Bronchial epithelial cell (primary cell): ENCODE measurements at places on chromosomes 11 and 22. TPM values are rescaled to one million over a fixed set of nuclear protein-coding genes. Genes with fewer than 3 reads are reported as not detected.
A peak's percentile ranks its signal among the peaks of the same experiment; 100 is the strongest.

DNA sequence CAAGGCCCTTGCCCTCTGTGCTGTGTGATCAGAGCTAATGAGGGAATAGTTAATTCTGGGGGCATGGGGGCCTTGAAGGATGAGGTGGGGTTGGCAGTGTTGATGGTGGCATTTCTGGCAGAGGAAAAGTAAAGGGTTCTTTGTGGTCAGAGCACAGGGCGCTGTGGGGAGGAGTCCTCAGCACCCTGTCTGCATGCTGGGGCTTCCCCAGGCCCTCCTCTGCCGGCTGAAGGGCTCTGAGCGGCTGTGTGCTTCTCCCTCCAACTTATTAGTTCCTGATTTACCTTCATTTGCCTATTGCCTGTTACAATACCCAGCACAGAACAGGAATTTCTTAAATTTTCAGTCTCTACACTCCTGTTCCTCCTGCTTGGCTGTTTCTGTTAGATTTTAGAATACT is 122.8 kb downstream of the HIPK3 start:
- no peak for DNase-seq

DNA sequence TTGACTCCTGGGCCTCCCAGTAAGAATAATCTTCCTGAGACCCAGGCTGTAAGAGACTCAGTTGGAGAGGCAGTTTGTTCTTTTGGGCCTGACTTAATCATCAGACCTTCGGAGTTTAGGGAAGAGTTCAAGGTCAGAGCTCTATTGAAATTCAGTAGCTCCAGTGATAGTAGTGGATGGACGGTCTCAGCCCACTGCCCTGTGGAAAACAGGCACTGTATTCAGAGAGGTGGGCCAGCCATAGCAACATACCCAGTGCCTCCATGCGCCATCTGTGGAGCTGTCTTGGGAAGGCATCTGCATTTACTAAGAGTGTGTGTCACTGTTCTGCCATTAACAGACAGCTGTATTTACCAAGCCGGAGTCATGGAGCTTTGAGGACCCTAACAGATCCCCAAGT is 2.9 kb downstream of the SMARCB1 start:
- DNase-seq: no peak

- no peak for DNase-seq
Observed at GRCh38 chr11:17294033-17294432, 17.5 kb downstream of the NUCB2 start.

DNA sequence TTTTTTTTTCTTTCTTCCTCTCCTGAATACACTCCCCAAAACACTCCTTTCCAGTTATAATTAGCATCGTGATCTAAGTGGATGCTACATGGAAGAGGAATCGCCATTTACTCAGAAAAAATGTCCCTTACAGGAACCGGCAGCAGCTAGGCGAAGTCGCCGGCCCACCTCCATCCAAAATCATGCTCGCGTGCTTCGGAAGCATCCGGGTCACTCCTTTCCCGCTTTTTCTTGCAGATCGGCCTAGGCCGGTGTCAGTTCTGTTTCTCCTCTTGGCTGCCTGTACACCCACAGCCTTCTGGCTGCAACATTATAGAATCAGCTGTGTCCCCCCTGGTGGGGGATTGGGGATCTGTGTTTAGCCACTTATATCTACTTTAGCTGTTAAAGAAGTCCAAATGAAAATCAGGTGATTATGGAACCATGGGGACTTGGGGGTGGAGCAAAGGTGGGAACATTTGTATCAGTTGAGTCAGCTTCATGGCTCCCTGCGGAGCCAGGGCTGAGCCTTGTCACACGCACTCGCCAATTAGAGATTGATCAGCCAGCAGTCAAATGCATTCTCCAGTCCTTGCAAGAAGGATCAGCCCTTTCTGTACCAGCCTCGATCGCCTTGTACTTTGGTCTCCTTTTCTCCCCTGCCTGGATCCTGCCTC is 36.3 kb downstream of the ASRGL1 start:
- no peak for DNase-seq

DNA sequence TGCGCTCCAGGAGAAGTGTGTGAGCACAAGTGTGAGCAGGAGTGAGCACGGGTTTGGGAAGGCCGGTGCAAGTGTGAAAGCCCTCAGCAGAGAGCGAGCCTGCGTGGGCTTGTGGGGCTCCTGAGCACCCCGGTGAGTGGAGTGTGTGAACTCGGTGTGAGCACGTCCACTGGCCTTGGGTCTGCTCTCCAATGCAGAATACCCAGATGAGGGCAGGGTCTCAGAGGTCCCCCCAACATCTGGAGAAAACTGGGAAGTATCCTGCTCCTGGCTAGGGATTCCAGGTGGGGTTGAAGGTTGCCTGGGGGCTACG is 1.2 kb downstream of the ESRRA start:
- no peak for DNase-seq

GRCh38 chr11:69539416-69540117 is 58.1 kb downstream of the LINC01488 start:
- DNase-seq: no peak

GRCh38 chr11:86565388-86565787 is 107.0 kb downstream of the ME3 start:
- no peak for DNase-seq

DNA sequence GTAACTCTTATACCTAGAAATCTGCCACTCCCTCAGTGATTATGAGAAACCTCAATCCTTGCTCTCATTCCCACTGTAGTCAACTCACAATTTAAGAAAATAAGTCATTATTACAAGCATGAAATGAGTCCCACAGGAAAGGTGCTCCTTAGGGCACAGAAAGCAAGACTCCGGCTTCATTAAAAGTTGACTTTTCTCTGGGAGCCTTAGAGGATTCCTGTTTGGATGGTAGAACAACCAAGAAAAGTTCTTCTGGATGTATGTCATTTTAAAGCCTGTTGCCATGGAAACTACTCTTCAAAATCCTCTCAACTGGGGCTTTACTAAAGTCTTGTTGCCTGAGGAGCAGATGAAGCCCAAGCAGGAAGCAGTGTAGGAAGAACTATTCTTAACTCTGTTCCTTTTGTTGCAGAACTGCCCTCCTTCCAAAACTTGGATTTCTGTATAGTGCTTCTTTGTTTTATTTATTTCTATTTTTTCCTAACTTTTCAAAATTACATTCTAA is at the start of gene OR8B8:
OR8B8 (minus strand) TSS at position 51 of the 505 bp plus-strand sequence. CDS start 4,611 bp downstream, outside the sequence.
- DNase-seq: no peak

DNA sequence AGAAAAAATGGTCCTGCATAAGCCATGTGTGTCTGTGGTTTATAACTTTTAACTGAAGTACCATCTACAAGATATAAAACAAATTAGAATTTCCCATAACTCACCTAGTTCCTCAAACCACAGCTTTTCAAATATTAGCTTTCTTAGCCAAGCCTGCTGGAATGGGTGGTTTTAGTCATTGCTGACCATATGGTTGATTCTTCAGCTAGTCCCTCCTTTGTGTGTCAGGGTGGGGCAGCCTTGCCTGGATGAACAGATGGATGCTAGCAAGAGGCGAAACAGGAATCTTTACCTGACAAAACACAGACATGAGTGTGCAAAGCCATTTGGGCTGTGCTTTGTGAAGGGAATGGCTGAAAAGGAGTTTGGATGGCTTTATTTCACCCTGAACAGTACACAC is 6.9 kb upstream of the B3GNT6 start:
- peak; percentile 60 for DNase-seq

GRCh38 chr11:119644502-119644901 is 84.5 kb downstream of the NECTIN1 start:
- no peak for DNase-seq

DNA sequence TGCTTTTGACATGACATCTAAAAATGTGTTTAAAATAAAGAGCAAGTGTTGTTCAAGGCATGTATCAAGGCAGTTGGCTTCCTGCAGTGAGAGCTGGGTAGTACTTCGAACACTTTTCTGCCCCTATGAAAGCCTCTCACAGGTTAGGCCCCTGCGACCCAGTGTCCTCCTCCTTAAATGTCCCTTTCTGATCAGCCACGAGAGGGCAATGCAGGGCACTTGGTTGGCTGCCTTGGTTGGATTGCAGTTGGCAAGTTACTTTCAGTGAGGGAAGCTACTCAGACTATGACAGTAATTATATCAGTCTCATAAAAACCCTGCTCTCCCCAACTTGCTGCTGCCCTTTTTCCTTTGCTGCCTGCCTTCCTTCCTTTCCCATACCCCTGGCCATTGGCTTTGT is 743.8 kb downstream of the NTM start:
- peak; percentile 35 for DNase-seq

DNA sequence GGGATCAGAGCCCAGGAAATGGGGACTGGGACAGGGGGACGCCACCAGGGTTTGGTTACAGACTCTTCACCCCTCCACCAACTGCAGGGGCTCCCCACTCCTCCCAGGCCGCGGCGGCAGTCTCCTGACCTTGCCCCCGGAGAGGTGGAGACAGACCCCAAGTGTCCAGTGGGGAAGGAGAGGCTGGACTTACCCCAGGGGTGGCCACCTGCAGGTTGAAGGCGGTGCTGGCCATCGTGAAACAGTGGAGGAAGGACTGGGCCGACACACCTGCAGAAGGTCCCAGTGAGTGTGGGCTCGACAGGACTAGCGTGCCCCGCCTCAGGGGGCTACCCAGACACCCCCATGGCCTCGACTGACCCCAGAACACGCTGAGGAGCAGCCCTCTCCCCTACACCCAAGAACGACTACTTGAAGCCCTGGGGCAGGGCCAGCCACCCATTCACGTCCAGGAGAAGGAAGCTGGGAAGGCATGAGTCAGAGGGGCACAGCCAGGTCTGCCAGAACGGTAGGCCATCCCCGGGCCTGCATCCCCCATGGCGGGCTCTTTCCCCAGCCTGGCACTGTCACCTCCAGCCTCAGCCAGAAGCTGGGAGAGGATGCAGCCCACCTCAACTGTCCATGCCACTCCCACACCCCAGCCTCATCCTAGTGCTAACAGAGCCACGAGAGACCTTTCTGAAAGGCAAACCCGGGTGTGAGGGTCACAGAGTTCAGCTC is 2.3 kb downstream of the GATD1 start:
- DNase-seq: peak; percentile 59

Gene ABCG4
- under 0.01 and 0.13 TPM in 2 replicates for total RNA-seq

Gene NELL1
- total RNA-seq: not detected in 2 replicates

Gene TRIM68
- 6.8 and 9.1 TPM in 2 replicates for total RNA-seq

Gene GNAZ
- under 0.01 TPM in 2 replicates for total RNA-seq

Gene SCN2B
- total RNA-seq: under 0.01 and 0.13 TPM in 2 replicates
